Fibroblast of gingiva (primary cell): ENCODE measurements at places on chromosomes 2 and 18.

- peak; percentile 58 for DNase-seq
These were observed 126.1 kb downstream of the OLA1 start for GRCh38 chr2:174122185-174122584.

GRCh38 chr2:47060652-47061170 lies 94.4 kb downstream of the STPG4 start:
- no peak for DNase-seq

GRCh38 chr2:183477296-183477695 lies 353.1 kb downstream of the NUP35 start:
- DNase-seq, result no peak

DNA sequence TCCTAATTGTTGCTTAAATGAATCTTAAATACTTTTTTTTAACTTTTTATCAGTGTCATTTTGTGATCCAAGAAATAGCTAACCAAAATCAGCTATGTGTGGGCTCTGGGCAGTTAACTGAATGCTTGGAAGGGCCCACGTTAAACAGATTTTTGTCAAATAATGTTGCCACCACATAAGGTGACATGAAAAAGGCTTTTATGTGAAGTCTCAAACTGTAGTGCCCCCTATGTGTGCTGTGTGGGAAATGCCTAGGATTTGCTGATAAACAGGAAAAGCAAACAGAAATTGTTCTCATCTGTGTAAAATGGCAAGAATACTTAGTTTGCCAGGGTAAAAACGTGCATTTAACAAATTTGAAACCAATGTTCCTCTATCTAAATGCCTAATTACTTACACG lies 242.2 kb downstream of the ZNF516 start:
- DNase-seq, result no peak

DNA sequence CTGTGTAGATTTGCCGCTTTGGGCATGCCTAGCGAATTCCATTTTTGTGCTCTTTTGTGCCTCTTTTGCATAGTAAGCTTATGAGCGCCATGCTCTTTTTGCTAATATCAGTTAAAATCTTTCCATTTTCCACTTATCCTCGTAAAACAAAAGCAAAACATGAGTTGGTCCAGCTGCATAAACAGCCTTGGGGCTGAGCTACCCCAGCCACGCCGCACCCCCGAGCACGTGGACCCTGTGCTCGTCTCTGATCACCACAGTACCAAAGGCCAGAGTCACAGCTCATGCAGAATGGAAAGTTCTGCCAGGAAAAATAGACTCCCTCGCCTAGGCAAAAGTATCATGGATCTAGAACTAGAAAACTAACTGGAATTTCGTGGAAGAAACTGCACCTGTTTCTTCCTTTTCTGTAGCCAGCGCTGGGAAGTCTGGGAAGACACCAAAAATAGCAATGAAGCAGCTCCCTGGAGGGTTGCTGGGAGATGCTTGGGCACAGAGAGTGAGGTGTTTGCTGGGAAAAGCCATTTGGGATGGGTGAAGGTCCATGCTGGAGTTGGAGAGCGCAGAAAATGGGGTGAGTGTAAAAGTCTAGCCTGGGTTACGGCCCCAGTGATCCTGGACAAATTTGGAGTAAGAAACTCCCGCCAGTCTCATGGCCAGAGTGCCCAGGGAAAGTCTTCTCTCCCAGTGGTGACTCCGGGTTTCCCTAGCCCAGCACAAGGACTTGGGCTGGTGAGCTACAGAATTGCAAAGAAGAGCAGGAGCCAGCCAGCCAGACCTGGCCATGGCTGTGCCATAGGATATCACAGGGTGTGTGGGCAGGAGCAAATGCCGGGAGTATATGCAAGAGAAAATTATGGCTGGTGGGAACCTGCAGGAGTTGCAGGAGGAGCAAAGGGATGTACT lies 218.4 kb downstream of the GBX2 start:
- no peak for DNase-seq

DNA sequence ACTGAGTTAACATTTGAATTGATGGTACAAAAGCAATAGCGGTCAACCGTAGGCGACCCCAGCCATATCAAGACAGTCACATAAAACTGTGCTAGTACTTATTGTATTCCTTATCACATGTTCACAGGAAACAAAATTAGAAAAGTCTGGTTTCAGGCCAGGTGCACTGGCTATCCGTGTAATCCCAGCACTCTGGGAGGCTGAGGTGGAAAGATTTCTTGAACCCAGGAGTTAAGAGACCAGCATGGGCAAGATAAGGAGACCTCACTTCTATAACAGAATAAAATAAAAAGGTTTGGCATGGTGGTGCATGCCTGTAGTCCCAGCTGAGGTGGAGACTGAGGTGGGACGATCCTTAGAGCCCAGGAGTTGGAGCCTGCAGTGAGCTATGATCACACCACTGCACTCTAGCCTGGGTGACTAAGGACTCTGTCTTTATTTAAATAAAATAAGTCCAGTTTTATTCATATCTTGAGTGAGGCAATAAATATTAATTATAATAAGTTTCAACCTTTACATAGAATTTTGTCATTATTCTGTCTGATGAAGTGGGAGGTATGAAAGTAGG lies 84.1 kb upstream of the RGPD4 start:
- no peak for DNase-seq

- DNase-seq, result no peak
These were observed 11.2 kb downstream of the CWC22 start for GRCh38 chr2:179995741-179996515.

GRCh38 chr18:62287781-62288664 lies 37.1 kb upstream of the TNFRSF11A start:
- no peak for DNase-seq

DNA sequence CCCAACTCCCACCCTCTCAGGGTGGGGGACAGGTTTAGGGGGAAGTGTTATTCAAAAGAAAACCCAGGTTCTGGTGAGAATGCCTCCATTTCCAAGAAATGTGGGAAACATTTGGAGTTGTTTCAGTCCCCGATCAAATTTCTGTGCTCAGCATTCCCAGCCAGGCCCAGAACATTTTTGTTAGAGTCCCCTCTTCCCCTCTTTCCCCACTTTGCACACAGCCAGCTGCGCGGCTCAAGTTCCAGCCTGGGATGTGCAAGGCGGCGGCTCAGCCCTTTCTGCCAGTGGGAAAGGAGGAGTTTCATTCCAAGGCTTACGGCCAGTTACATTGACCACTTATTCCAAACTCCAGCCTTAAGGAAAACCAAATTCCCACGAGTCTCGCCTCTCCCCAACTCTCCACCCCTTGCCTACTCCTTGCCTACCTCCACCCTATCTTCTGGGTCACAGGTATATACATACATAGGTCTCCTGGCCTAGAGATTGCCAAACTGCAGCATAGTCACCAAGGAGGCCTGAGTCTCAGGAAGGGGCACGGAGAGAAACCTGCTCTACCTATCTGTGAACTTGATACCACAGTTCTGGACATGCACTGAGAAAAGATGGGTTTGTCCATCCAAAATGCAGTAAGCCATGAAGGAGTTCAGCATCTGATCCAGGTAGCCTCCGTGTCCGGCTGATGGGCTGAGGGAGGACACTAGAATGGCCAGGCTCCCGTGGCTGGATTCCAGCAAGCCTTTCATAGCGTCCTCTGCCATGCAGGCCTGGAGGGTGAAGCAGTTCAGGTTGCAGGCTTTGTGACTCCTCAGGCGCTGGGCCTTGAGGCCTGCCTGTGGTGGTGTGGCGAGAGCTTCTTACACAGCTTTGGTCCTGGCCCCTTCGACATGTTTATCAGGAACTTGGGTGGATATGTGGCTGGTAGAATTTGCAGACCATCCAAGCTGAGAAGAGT lies 154.5 kb downstream of the ZFP36L2 start:
- DNase-seq, result peak; percentile 88

GRCh38 chr2:102892698-102893310 lies 131.0 kb downstream of the TMEM182 start:
- DNase-seq, result no peak

DNA sequence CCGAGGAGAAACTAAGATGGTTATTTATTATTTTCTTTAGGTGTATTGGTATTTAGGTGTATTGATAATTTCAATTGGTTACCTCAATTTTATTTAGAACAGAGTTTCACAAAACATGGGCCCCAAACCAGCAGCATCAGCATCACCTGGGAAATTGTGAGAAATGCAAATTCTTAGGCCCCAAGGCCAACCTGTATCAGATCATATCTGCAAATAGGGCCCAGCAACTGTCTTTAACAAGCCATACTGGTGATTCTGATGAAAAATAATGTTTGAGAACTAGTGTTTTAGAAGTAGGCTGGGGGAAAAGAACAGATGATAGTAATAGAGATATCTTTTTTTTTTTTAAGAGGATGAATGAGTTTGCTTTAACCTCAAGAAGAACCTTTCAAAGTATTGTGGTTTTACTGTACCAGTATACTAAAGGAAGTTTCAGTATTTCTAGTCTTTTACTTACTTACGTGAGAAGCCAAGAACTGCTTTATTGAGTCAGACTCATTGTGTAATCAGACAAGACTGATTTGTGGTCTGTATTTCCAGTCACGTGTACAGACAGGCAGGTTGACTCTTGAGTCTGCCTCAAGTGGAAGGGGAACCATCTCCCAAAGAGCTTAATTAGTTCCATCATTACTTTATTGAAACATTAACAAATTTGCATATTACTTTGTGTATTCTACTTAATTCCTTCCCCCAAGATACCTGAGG lies 60.4 kb upstream of the GAREM1 start:
- DNase-seq, result peak; percentile 11

GRCh38 chr2:16202266-16203020 lies 262.1 kb downstream of the MYCN start:
- DNase-seq, result no peak

- no peak for DNase-seq
These were observed 45.0 kb downstream of the QPCT start for GRCh38 chr2:37389395-37389794.

DNA sequence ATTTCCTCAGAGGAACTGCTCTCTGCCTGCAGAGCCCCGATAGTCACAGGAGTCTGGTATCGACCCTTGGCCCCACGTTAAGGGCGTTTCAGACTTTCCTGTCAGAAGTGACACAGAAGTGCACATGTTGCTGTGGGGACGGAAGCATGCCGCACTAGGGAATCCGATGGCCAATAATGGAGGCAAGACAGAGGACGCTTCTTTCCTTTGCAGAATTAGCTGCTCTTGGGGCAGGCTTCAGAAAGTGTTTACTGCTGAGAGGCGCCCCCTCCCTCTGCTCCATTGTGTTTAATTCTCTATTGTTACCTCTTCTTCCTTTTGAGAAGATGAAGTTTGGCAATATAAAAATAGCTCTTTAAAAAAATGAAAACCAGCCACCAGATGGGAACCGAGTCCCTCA lies 118.6 kb upstream of the EML6 start:
- no peak for DNase-seq

DNA sequence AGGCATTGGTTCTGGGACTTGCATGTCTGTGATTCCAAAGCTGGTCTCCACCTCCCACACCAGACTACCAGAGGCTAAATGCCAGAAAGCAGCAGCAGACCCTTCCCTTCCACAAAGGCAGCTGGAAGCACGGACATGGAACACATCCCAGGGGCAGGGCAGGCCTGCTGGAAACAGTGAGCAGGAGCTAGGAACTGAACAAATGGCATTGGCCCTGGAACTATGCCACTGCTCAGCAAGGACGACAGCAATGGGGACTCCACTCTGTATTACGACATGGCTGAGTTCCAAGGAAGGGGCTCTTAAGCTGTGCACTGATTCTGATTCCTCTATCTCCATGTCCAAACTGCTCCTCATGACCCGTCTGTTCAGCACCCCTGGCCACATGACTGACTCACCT lies 77.8 kb upstream of the TFCP2L1 start:
- DNase-seq, result no peak

DNA sequence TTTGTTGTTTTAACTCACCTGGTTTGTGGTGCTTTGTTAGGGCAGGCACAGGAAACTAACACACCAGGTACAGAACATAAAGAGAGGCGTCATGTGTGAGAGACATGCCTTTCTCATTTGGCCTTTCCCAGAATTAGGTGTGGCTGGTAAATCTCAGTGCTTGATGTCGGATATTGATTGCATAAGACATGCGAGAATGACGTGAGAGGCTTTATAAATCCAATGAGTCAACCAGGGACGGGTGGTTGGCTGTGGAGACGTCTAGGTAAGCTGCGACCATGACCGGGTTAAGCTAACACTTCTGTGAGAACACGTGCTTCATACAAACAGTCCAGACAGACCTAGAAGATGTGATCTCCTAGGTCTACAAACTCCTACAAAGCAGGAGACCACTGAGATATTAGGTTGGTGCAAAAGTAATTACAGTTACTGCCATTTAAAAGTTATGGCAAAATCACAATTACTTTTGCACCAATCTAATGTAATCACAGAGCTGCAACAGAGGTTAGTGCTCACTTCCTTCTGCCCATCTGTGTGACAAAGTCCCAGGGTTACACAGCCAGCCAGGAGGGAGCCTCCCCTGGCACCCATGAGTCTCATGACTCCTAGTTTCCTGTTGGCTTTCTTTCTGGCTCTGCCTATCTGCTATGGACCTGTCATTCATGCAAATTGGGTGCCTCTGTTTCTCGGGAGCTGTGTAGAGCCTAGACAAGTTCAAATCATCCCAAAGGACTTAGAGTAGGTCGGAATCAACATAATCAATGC lies 98.9 kb upstream of the ATP8B1 start:
- DNase-seq, result no peak

GRCh38 chr2:176283291-176284068 lies 14.2 kb downstream of the MTX2 start:
- no peak for DNase-seq

DNA sequence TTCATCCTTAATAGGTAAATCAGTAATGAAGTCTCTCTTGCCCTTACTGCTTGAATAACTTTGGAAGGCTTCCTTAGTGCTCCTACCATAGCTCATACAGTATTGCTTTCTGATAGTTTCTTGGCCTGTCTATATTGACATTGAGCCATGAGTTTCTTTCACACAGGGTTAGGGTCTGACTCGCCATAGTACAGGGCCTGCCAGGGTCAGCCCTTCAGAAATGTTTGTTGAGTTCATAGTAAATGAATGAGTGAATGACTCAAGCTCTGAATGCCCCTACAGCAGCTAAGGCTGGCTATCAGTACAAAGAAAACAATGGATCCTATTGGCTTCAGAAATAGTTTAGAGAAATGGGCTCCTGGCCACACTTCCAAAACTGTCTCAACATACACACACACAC lies 65.0 kb upstream of the LRATD1 start:
- DNase-seq, result no peak

GRCh38 chr18:5890331-5891183 lies 4.8 kb downstream of the TMEM200C start:
- DNase-seq, result no peak

GRCh38 chr2:235747786-235748091 lies 253.9 kb downstream of the AGAP1 start:
- DNase-seq, result peak; percentile 47

GRCh38 chr18:9066817-9067306 lies 35.6 kb upstream of the NDUFV2 start:
- DNase-seq, result no peak
